ENCODE measurements at places on chromosomes 4 and X. TPM values are rescaled to one million over a fixed set of nuclear protein-coding genes. Genes with fewer than 3 reads are reported as not detected.

The LGI2 gene
- not detected for total RNA-seq

DNA sequence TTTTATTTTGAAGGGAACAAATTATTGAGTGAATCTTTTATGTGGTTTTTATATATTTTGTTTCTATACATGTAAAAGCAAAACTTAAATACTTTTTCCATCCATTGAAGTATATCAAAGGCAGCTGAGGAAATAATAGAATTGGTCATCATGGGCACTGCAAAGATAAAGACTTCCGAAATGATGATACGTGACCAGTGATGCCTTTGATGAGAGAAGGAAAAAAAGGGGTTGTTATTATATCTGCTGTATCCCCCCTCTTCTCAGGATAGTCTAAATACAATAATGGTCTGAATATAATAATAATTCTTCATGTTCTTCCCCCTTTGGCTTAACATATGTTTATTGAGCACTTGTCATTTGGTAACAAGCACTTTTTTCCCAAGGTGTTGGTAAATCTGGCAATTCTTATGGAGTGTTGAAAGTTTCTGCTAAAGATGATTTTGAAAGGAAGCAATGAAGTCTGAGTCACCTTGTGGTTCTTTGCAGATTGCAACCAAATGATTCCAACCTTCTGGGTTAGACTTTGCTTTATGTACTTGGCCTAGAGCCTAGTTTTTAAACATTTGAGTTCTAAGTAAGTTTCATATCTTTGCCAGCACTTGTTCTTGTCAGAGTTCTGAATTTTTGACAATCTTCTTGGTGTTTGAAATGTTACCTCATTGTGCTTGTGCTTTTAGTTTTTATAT lies 60.8 kb downstream of the USP9X start:
- no peak overlapping the region for H3K4me3 ChIP-seq
- DNase-seq: peak; percentile 92
- H3K4me1 ChIP-seq: peaks cover 3% of the 10 kb centered on the region
- peaks cover 13% of the 10 kb centered on the region for H3K36me3 ChIP-seq

The PRR32 gene
- not detected for total RNA-seq

GRCh38 chr4:175470131-175470530 lies 341.9 kb downstream of the GPM6A start:
- H3K4me3 ChIP-seq: no peak overlapping the region
- DNase-seq: peak; percentile 15
- H3K27ac ChIP-seq: no peak overlapping the region

- H3K4me3 ChIP-seq: no peak overlapping the region
- no peak overlapping the region for H3K27ac ChIP-seq
- H3K4me1 ChIP-seq: no peaks in the 10 kb centered on the region
- no peaks in the 10 kb centered on the region for H3K36me3 ChIP-seq
- no peak for DNase-seq
- no peaks in the 10 kb centered on the region for H3K27me3 ChIP-seq
Measured at GRCh38 chr4:122705547-122706117, 26.9 kb upstream of the BBS12 start.

- peaks cover 9% of the 10 kb centered on the region for H3K36me3 ChIP-seq
- DNase-seq: peak; percentile 41
- peak overlapping the region; percentile 2 for H3K27ac ChIP-seq
- no peaks in the 10 kb centered on the region for H3K27me3 ChIP-seq
Measured at GRCh38 chr4:6674500-6675149, 19.1 kb upstream of the S100P start.

- no peak overlapping the region for H3K27ac ChIP-seq
- H3K4me3 ChIP-seq: no peak overlapping the region
- DNase-seq: peak; percentile 61
- no peaks in the 10 kb centered on the region for H3K36me3 ChIP-seq
- no peaks in the 10 kb centered on the region for H3K4me1 ChIP-seq
Measured at GRCh38 chrX:135086197-135086854, 34.0 kb downstream of the ETDB start.

- peak; percentile 82 for DNase-seq
- no peak overlapping the region for H3K27ac ChIP-seq
- no peaks in the 10 kb centered on the region for H3K27me3 ChIP-seq
- no peaks in the 10 kb centered on the region for H3K36me3 ChIP-seq
- no peak overlapping the region for H3K4me3 ChIP-seq
Measured at GRCh38 chrX:10030570-10030969, 63.4 kb downstream of the CLDN34 start.

- no peak overlapping the region for H3K27ac ChIP-seq
- peak; percentile 43 for DNase-seq
- H3K27me3 ChIP-seq: no peaks in the 10 kb centered on the region
- H3K4me1 ChIP-seq: peaks cover 2% of the 10 kb centered on the region
Measured at GRCh38 chrX:10326578-10326977, 169.8 kb downstream of the CLCN4 start.

The PPP1R2C gene
- not detected for total RNA-seq

The ATP8A1 gene
- total RNA-seq: 0.83 TPM

DNA sequence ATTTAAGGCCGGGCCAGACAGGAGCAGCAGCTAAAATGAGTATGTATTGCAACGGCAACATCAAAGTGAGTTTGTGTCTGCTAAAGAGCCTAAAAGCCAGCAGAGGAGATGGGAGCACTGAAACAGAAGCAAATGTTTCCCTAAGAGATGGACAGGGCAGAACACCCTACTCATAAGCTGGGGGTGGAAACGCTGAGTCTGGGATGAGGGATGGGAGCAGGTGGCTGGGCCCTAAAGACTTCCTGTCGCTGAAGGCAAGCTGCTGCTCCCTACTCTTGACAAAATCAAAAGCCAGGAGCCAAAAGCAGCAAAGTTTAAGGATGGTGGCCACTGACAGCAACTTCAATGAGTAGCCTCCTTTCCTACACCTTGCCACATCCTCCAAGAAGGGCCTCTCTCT lies 40.6 kb upstream of the NAP1L5 start:
- no peak for DNase-seq
- H3K36me3 ChIP-seq: peaks cover 24% of the 10 kb centered on the region
- no peak overlapping the region for H3K27ac ChIP-seq
- H3K27me3 ChIP-seq: no peaks in the 10 kb centered on the region

- peaks cover 21% of the 10 kb centered on the region for H3K4me1 ChIP-seq
- no peak overlapping the region for H3K4me3 ChIP-seq
- H3K36me3 ChIP-seq: no peaks in the 10 kb centered on the region
- H3K27me3 ChIP-seq: no peaks in the 10 kb centered on the region
- peak; percentile 85 for DNase-seq
Measured at GRCh38 chrX:65706041-65706828, 38.8 kb downstream of the MSN start.

DNA sequence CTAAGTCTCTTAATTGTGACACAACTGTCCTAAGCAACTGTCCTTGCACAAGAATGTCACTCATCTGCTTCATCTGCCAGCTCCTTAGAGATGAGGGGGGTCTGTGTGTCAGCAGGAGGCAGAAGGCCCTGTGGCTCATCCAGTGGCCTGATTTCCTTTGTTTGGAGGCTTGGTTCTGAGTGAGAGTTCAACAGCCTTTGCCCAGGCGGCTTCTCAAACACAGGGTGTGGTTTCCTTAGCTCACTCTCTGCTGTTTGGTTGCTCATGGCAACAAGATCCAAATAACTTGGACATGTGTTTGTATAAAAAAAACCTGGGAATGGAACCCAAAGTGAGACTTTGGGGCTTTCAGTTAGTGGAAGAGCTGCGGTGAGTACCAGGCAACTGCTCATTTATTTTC lies 46.6 kb downstream of the MAP7D3 start:
- peaks cover 22% of the 10 kb centered on the region for H3K36me3 ChIP-seq
- no peaks in the 10 kb centered on the region for H3K27me3 ChIP-seq
- peaks cover 11% of the 10 kb centered on the region for H3K4me1 ChIP-seq
- DNase-seq: peak; percentile 57

GRCh38 chr4:8642651-8643321 lies 50.2 kb downstream of the CPZ start:
- H3K4me1 ChIP-seq: no peaks in the 10 kb centered on the region
- no peak for DNase-seq
- no peak overlapping the region for H3K4me3 ChIP-seq
- no peaks in the 10 kb centered on the region for H3K36me3 ChIP-seq

DNA sequence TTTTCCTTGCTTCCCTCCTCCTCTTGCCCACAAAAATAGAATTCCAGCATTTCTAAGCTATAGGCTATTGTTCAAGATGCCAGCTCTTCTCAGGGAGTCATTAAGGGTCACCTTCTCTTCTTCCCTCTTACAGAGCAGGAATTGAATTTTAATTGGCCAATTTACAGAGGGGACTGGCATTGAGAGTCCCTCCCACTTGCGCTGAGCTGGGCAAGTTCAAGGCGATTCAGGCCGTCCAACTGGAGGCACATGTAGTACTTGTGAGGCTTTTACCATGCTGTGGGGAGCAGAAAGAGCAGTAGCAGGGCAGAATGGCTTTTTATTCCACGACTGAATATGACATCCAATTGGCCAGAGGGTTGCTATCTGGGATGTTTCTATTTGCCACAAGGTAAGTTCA lies 181.9 kb downstream of the SOWAHB start:
- no peaks in the 10 kb centered on the region for H3K27me3 ChIP-seq
- H3K4me3 ChIP-seq: no peak overlapping the region
- H3K27ac ChIP-seq: no peak overlapping the region
- no peak for DNase-seq

GRCh38 chr4:5134620-5135019 lies 83.3 kb downstream of the STK32B start:
- no peaks in the 10 kb centered on the region for H3K4me1 ChIP-seq
- no peak for DNase-seq
- no peak overlapping the region for H3K4me3 ChIP-seq
- no peaks in the 10 kb centered on the region for H3K27me3 ChIP-seq
- no peak overlapping the region for H3K27ac ChIP-seq

The ADH1C gene
- total RNA-seq: not detected

GRCh38 chr4:185718578-185719499 lies 93.2 kb downstream of the SORBS2 start:
- no peak overlapping the region for H3K4me3 ChIP-seq
- H3K36me3 ChIP-seq: no peaks in the 10 kb centered on the region
- peaks cover 26% of the 10 kb centered on the region for H3K27me3 ChIP-seq
- H3K27ac ChIP-seq: no peak overlapping the region
- H3K4me1 ChIP-seq: no peaks in the 10 kb centered on the region

- no peak overlapping the region for H3K27ac ChIP-seq
- H3K4me1 ChIP-seq: peaks cover 2% of the 10 kb centered on the region
- H3K36me3 ChIP-seq: no peaks in the 10 kb centered on the region
- peak overlapping the region; percentile 27 for H3K4me3 ChIP-seq
Measured at GRCh38 chr4:122458625-122459024, 2.1 kb upstream of the IL2 start.

- no peaks in the 10 kb centered on the region for H3K36me3 ChIP-seq
- peaks cover 23% of the 10 kb centered on the region for H3K27me3 ChIP-seq
- DNase-seq: no peak
- no peak overlapping the region for H3K4me3 ChIP-seq
- H3K27ac ChIP-seq: no peak overlapping the region
Measured at GRCh38 chr4:7414736-7415510, 19.8 kb downstream of the PSAPL1 start.

GRCh38 chr4:80184825-80185756 lies 12.2 kb upstream of the PRDM8 start:
- no peaks in the 10 kb centered on the region for H3K27me3 ChIP-seq
- H3K27ac ChIP-seq: peak overlapping the region; percentile 91
- H3K36me3 ChIP-seq: no peaks in the 10 kb centered on the region
- DNase-seq: no peak

The ZFX gene
- total RNA-seq: 99.3 TPM

- H3K4me1 ChIP-seq: no peaks in the 10 kb centered on the region
- DNase-seq: no peak
- H3K27me3 ChIP-seq: no peaks in the 10 kb centered on the region
- H3K4me3 ChIP-seq: no peak overlapping the region
- no peak overlapping the region for H3K27ac ChIP-seq
- H3K36me3 ChIP-seq: no peaks in the 10 kb centered on the region
Measured at GRCh38 chrX:126847143-126847542, 27.6 kb downstream of the PRR32 start.

DNA sequence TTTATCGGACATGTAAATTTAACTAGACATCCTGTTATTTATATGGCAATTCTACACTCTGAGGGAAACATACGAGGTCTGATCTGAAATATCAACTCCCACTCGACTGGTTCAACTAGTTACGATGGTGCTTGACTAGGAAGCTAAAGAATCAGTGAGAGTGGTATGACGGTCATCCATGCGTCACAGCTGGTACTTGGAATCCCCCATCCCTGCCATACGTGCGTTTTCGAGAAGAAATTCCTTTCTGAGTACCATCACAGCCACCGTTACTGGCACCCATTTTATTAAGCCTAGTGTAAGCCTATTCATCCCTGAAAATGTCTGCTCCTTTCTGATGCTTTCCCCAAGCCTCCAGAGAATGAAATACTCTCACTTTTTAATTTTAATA lies 695 bp upstream of the PIGA start:
- no peak overlapping the region for H3K27ac ChIP-seq
- H3K27me3 ChIP-seq: peaks cover 5% of the 10 kb centered on the region
- H3K36me3 ChIP-seq: no peaks in the 10 kb centered on the region
- H3K4me3 ChIP-seq: peak overlapping the region; percentile 46
- H3K4me1 ChIP-seq: no peaks in the 10 kb centered on the region

- no peak for DNase-seq
- no peaks in the 10 kb centered on the region for H3K36me3 ChIP-seq
- no peak overlapping the region for H3K4me3 ChIP-seq
- peaks cover 9% of the 10 kb centered on the region for H3K4me1 ChIP-seq
- H3K27ac ChIP-seq: no peak overlapping the region
- H3K27me3 ChIP-seq: peaks cover 4% of the 10 kb centered on the region
Measured at GRCh38 chrX:39811376-39811775, 286.4 kb downstream of the BCOR start.

DNA sequence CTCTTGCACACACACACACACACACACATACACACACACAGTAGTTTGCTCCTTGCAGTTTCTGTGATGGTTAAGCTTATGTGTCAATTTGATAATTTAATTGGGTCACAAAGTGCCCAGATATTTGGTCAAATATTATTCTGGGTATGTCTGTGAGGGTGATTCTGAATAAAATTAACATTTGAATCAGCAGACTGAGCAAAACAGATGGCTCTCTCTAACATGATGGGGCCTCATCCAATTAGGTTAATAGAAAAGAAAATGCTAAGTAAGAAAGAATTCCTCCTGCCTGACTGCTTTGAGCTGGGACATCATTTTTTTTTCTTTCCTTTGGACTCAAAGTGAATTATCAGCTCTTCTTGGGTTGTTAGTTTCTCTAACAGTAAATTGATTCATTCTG lies 191.2 kb upstream of the INTU start:
- H3K27ac ChIP-seq: no peak overlapping the region
- peaks cover 2% of the 10 kb centered on the region for H3K27me3 ChIP-seq
- H3K4me3 ChIP-seq: no peak overlapping the region
- no peak for DNase-seq
- no peaks in the 10 kb centered on the region for H3K4me1 ChIP-seq
- no peaks in the 10 kb centered on the region for H3K36me3 ChIP-seq

Data from IMR-90 (cell line).